ENCODE measurements at places on chromosomes 11 and 22. TPM values are rescaled to one million over a fixed set of nuclear protein-coding genes. Genes with fewer than 3 reads are reported as not detected.

GRCh38 chr11:21350613-21351012 is 681.2 kb downstream of the NELL1 start:
- no peak overlapping the region for H3K27ac ChIP-seq
- no peak overlapping the region for H3K4me3 ChIP-seq
- no peaks in the 10 kb centered on the region for H3K36me3 ChIP-seq
- no peaks in the 10 kb centered on the region for H3K27me3 ChIP-seq
- DNase-seq = no peak

DNA sequence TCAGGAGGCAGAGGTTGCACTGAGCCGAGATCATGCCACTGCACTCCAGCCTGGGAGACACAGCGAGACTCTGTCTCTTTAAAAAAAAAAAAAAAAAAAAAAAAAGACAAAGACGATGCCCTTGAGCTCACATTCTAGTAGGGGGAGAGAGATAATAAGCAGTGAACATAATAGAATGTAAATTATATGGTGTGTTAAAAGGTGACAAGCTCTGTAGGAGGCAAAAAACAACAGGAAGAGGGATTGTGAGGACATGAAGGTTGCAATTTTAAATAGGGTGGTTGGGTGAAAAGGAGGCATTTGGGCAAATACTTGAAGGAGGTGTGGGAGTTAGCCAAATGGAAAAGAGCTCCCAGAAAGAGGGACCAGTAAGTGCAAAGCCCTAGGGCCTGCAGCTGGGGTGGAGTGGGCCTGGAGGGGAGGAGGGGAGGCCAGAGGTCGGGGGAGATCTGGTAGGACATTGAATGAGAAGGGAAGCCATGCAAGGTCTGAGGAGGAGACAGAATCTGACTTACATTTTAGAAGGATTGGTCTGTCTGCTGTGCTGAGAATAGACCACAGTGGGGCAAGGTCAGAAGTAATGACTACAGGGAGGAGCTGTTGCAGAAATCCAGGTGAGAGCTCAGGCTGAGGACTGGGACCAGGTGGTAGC is 26.6 kb downstream of the P2RY2 start:
- no peak for DNase-seq
- no peak overlapping the region for H3K4me3 ChIP-seq
- H3K4me1 ChIP-seq = no peaks in the 10 kb centered on the region

GRCh38 chr11:3854660-3854976 is 846 bp upstream of the STIM1 start:
- H3K27ac ChIP-seq = peak overlapping the region; percentile 97
- H3K4me3 ChIP-seq = peak overlapping the region; percentile 86
- H3K27me3 ChIP-seq = no peaks in the 10 kb centered on the region
- H3K36me3 ChIP-seq = peaks cover 15% of the 10 kb centered on the region
- H3K4me1 ChIP-seq = peaks cover 48% of the 10 kb centered on the region

DNA sequence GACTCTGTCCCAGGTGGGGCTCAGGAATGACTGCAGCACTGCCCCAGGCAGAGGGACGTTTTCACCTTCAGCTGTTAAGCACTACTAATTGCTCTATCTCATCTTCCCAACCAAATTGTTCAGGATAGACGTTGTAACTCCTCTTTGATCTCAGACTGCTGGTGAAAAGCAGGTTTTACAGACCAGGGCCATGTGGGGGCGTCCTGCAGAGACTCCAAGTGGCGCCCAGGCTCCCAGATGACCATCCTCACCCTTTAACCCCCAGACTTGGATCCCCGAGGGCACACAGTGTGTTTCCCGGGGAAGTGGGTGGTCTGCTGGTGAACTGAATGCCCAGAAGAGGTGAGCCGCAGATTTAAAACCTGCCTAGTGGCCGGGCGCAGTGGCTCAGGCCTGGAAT is 23.9 kb downstream of the FADD start:
- no peak overlapping the region for H3K27ac ChIP-seq
- H3K36me3 ChIP-seq = no peaks in the 10 kb centered on the region
- H3K27me3 ChIP-seq = no peaks in the 10 kb centered on the region
- DNase-seq = no peak

DNA sequence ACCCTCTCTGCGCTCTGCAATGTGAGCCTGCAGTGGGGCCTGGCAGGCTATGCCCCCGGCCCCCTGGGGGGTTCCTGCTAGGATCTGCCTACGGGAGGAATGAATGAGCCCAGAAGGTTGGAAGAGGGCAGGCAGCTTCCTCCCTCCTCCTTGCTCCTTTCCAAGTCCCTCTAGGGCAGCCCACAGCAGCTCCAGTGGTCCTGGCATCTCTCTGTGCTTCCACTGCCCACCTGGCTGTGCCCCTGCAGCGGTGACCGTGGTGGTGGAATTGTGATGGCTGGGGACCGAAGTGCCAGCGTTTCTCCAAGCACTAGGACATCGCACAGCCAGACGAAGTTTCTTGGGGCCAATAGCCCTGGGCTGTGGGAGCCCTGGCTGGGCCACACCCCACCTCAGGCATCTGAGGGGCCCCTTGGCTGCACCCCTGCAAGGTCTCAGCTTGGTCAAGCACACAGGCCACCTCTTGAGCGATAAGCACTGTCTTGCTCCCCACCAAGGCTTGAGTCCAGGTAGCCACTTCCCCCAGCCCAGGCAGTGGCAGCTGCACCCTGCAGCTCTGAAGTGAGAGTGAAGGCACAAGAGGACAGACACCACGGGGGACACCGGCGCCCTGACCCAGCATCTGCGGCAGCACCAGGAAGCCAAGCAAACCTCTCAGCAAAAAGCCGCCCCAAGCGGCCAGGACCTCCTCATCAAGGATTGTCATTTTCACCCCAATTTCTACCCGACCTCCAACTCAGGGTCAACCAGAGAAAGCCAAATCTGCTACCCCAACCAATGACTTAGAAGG is 346.3 kb downstream of the CTTN start:
- no peak for DNase-seq
- H3K36me3 ChIP-seq = no peaks in the 10 kb centered on the region
- no peak overlapping the region for H3K27ac ChIP-seq

DNA sequence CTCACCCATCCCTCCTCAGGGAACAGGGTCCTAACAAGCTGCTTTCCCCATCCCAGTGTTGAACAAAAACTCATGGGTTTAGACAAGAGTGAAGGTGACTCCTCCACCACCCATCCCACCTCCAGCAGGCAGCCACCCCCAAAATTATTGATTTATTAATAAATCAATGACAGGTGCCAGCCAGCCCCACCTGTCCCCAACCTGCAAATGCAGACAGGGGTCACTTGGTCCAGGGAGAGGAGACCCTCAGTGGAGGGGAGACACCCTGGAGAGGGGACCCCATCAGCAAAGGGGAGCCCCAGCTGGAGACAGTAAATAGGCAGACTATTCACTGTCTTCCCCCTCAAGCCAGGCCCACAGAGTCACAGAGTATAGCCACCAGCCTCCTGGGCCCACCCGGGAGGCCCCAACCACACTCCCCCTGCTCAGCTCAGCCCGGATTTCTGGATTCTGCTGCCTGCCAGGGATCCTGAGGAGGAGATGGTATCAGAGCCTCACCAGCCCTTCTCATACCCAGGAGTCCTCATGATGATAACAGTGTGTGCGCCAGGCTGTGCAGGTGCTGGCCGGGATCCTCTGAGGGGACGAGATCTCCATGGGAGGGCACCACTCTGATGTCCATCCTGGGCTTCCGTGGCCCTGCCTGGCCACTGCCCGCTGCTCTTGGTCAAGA is 8.8 kb upstream of the CD81 start:
- H3K4me3 ChIP-seq = no peak overlapping the region
- no peak overlapping the region for H3K27ac ChIP-seq
- H3K36me3 ChIP-seq = no peaks in the 10 kb centered on the region
- H3K27me3 ChIP-seq = no peaks in the 10 kb centered on the region

GRCh38 chr11:17165247-17165890 is 42.4 kb downstream of the PIK3C2A start:
- H3K27ac ChIP-seq = no peak overlapping the region
- H3K4me1 ChIP-seq = peaks cover 47% of the 10 kb centered on the region
- no peak for DNase-seq

DNA sequence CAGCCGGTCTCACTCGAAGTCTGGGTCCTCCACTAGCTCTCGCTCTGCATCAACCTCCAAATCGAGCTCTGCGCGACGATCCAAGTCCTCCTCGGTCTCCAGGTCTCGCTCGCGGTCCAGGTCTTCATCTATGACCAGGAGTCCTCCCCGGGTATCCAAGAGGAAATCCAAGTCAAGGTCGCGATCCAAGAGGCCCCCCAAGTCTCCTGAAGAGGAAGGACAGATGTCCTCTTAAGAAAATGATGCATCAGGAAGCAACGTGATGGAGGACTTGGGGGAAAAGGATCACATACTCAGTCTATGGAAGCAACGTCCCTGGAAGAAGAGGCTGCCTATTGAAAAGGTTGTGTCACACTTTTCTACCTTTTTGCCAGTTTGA is 1.1 kb downstream of the SRSF8 start:
- H3K27me3 ChIP-seq = no peaks in the 10 kb centered on the region
- H3K27ac ChIP-seq = peak overlapping the region; percentile 94
- no peak for DNase-seq
- peaks cover 18% of the 10 kb centered on the region for H3K36me3 ChIP-seq
- peaks cover 26% of the 10 kb centered on the region for H3K4me1 ChIP-seq

B4GALNT4 gene
- total RNA-seq = 1.9 TPM

DNA sequence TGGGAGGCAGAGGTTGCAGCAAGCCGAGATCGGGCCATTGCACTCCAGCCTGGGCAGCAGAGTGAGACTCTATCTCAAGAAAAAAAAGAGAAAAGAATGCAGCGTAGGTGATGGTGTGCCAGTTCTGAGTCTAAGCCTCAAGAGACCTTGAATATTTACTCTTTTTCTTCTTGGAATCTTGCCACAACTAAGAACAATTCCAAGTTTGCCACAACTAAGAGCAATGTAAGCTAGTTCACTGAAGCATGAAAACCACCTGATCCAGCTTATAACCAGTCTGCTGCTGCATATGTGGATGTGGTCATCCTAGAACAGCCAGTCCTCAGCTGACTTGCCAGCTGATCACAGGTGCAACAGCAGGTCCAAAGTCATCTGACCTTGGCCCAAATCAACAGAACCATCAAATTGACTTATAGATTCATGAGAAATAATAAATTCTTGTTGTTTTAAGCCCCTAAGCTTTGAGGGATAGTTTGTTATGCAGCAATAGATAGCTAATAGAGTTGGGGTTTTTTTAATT is 25.4 kb upstream of the SEZ6L start:
- H3K4me3 ChIP-seq = no peak overlapping the region
- DNase-seq = no peak

DNA sequence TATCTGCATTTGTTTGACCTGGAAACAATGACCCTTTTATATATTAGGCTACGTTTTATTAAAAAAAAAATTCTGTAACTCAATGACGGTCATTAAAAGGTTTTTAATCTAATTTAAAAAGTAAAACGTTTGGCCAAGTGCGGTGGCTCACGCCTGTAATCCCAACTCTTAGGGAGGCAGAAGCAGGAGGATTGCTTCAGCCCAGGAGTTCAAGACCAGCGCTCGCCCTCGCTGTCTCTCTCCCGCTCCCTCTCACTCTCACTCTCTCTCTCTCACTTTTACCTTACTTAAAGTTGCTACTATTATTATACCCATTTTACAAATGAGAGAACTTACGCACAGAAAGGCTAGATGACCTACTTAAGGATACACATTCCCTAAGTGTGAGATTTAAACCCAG is 814 bp upstream of the NARS2 start:
- H3K27me3 ChIP-seq = no peaks in the 10 kb centered on the region
- peak overlapping the region; percentile 94 for H3K4me3 ChIP-seq
- H3K27ac ChIP-seq = peak overlapping the region; percentile 11

- DNase-seq = no peak
- H3K4me1 ChIP-seq = no peaks in the 10 kb centered on the region
- no peaks in the 10 kb centered on the region for H3K36me3 ChIP-seq
- no peaks in the 10 kb centered on the region for H3K27me3 ChIP-seq
- H3K27ac ChIP-seq = no peak overlapping the region
Observed at GRCh38 chr22:38347944-38348750, 30.9 kb upstream of the CSNK1E start.

DNA sequence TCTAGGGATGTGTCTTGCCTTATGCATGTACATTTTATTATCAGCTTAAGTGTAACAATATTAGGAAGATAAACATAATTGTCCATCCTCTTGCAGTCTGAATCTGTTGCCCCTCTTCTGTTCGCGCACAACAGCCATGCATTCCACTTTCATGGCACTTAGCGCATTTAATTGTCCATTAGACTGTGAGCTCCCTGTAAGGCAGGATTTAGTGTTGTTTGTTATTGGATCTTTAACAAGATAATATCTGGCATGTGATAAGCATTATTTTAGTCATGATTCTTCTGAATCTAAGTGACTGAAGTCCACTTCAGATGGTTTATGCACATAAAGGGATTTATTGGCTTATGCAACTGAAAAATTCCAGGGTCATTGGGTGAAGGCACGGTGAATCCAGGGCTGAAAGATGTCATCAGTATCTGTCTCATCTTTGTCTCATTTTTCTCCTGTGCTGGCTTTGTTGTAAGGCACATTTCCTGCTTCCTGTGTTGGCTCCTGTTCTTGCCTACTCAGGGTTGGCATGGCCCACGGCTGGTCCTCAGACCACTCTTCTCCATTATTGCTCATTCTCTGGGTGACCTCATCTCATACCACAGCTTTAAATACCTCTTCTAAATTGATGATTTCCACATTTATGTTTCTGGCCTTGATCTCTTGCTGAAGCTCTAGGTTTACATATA is 37.6 kb downstream of the ATXN10 start:
- no peak for DNase-seq
- H3K27ac ChIP-seq = peak overlapping the region; percentile 55
- no peak overlapping the region for H3K4me3 ChIP-seq
- H3K4me1 ChIP-seq = peaks cover 23% of the 10 kb centered on the region
- no peaks in the 10 kb centered on the region for H3K27me3 ChIP-seq
- H3K36me3 ChIP-seq = peaks cover 31% of the 10 kb centered on the region

- no peak overlapping the region for H3K27ac ChIP-seq
- H3K36me3 ChIP-seq = no peaks in the 10 kb centered on the region
- H3K4me3 ChIP-seq = no peak overlapping the region
- peaks cover 46% of the 10 kb centered on the region for H3K4me1 ChIP-seq
- no peak for DNase-seq
- H3K27me3 ChIP-seq = no peaks in the 10 kb centered on the region
Observed at GRCh38 chr11:14908214-14908880, 16.3 kb upstream of the CYP2R1 start.
